ENCODE measurements at places on chromosomes 7 and 10. TPM values are rescaled to one million over a fixed set of nuclear protein-coding genes. Genes with fewer than 3 reads are reported as not detected.
A peak's percentile ranks its signal among the peaks of the same experiment; 100 is the strongest.

The FAM24B gene
- 9.3 TPM for total RNA-seq

- DNase-seq: no peak
Measured at GRCh38 chr7:56007167-56007652, 42.8 kb downstream of the NIPSNAP2 start.

DNA sequence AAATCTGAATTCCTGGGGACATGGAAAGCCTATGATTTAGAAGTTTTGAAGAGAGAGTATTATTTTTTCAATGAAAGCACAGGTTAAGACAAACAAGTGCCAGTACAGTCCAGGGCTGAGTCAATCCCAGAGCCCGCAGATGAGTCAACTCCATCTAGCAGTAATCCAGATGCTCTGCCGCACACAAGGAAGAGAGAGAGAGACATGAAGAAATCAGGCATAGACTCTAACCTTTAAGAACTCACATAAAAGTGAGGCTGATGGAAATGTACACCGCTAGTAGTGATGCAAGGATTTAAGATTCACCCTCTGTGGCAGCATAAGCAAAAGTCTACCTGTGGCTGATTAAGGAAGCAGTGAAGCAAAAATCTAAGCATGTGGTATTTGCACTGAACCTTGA is 651.5 kb downstream of the TNS3 start:
- peak; percentile 86 for DNase-seq

DNA sequence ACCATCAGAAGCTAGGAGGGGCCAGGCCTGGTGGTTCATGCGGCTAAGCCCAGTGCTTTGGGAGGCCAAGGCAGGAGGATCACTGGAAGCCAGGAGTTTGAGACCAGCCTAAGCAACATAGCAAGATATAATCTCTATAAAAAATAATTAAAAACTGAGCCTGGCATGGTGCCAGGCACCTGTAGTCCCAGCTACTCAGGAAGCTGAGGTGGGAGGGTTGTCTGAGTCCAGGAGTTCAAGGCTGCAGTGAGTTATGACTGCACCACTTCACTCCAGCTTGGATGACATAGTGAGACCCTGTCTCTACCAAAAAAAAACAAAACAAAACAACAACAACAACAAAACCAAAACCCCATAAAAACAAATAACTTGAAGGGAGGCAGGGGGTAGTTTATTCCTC is 172.9 kb upstream of the FAM171A1 start:
- DNase-seq: no peak

DNA sequence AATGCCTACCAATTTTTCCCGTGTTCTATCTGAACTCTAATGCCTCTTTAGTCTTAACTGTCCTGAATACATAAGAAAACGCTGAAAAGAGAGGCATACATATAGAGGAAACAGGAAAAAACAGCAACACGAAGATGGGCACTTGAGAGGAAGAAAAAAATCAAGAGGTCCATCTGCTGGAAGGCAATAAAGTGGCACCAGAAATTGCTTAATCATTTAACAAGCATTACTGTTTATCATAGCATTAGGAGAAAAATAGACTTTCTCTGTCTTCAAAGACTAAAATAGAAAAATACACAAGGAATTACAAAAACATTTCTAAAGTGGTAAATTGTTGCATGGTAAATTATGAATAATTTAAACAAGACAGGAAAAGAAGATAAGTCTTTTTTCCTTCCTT is 35.0 kb downstream of the NSUN6 start:
- DNase-seq: no peak

Measured in epithelial cell of proximal tubule (primary cell).